ENCODE measurements at places on chromosomes 2 and 18.

- no peak for DNase-seq
These were observed 416.8 kb upstream of the HS6ST1 start for GRCh38 chr2:128735296-128735960.

GRCh38 chr2:130834931-130835765 lies 1.6 kb upstream of the ARHGEF4 start:
- no peak for DNase-seq

DNA sequence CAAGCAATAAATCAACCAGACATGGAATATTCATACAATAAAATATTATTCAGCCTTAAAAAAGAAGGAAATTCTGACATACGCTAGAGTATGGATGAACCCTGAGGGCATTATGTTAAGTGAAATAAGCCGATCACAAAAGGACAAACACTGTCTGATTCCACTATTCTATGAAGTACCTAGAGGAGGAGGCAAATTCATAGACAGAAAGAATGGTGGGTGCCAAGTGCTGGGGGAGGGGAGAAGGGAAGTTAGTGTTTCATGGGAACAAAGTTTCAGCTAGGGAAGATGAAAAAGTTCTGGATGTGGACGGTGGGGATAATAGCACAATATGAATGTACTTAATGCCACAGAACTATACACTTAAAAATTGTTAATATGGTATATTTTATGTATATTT lies 19.8 kb downstream of the SMAD7 start:
- DNase-seq = no peak

- no peak for DNase-seq
These were observed 59.3 kb upstream of the B3GNT7 start for GRCh38 chr2:231336236-231336635.

- DNase-seq = peak; percentile 28
These were observed 281.9 kb downstream of the SRBD1 start for GRCh38 chr2:45329045-45329677.

GRCh38 chr18:46405832-46406538 lies 251.0 kb downstream of the LOXHD1 start:
- DNase-seq = no peak

GRCh38 chr18:55269622-55270021 lies 310.4 kb upstream of the CCDC68 start:
- no peak for DNase-seq

DNA sequence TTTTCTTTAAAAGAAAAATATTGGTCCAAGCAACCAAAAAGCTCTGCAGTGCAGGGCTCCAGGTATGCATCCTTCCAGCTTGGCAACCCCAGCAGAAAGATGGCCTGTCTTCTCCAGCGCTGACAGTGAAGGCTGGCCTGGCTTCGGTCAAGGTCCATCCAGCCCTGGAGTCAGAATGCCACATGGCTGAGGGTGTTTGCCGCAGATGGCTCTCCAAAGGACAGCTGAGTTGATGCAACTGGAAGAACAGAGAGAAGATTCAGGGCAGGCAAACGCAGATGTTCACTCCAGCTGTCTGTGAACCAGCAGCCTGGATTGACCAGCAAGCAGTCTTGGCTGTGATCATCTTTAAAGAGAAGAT lies 51.4 kb downstream of the MARCO start:
- DNase-seq = no peak

GRCh38 chr2:240593703-240594451 lies 7.3 kb downstream of the CAPN10 start:
- DNase-seq = no peak

DNA sequence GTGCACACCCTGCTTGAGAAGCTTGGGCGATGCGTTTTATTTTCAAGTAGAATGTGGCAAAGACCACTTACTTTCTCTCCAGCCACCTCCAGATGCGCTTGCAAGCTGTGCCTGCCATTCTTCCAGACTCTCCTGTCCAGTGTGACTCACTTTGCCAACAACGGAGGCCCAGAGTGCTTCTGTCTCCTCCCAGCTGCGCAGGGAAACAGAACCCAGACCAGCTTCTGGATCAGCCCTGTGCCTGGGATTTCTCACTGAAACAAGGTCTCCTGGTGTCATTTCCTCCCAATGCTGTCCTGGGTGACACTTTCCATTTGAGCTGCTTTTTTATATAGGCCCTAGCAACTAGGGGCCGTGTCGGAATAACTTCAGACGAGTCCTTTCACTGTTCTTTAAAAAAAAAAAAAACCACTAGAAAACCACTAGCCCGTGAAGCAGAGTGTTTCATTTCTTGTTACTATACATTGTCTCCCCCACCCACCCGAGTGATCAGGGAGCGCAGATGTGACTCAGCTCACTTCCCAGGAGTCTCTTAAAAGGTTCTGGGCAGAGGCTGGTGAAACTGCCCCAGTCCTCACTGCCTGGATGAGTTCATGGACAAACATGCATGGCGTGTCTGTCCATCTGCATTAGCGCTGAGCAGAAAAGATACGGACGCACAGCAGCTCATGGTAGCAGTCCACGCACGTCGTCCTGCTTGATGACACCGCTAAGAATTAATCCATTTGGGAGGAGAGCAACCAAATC lies 25.3 kb upstream of the RPL31 start:
- no peak for DNase-seq

DNA sequence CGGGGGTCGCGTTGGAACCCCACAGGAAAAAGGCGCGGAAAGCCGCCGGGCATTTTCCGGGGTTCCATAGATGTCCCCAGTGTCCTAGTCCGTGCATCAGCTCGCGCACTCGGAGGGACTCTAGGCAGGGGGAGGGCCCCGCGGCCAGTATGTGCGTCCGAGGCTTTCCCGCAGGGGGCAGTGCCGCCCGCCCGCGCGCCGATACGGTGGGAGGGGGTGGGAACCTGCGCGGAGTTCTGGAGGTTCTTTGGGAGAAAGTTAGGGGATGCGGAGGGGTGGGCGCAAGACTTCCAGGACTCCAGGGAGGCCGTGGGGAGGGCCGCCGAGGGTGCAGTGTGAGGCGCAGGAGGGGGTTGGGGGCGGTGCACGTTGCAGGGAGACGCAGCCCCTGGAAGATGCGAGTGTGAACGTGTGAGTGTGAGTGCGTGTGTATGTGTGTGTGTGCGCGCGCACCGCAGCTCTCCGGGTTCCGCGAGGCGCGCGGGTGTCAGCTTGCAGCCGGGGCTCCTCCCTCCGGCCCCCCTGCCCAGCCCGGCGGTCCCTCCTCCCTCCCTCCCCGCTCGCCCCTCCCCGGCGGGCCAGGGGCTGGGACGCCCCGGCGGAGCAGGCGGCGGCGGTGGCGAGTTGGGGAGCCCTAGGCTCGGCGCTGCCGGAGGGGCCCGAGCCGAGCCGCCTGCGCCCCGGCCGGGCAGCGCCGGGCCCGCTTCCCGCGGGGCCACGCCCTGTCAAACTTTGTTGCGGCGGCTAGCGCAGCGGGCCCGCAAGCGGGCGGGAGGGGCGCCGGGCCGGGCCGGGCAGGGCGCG lies at the start of gene TCF7L1:
TSS of gene TCF7L1 (plus strand) at position 559 of the 804 bp plus-strand sequence. CDS start 293 bp downstream, outside the sequence.
- DNase-seq = peak; percentile 99

DNA sequence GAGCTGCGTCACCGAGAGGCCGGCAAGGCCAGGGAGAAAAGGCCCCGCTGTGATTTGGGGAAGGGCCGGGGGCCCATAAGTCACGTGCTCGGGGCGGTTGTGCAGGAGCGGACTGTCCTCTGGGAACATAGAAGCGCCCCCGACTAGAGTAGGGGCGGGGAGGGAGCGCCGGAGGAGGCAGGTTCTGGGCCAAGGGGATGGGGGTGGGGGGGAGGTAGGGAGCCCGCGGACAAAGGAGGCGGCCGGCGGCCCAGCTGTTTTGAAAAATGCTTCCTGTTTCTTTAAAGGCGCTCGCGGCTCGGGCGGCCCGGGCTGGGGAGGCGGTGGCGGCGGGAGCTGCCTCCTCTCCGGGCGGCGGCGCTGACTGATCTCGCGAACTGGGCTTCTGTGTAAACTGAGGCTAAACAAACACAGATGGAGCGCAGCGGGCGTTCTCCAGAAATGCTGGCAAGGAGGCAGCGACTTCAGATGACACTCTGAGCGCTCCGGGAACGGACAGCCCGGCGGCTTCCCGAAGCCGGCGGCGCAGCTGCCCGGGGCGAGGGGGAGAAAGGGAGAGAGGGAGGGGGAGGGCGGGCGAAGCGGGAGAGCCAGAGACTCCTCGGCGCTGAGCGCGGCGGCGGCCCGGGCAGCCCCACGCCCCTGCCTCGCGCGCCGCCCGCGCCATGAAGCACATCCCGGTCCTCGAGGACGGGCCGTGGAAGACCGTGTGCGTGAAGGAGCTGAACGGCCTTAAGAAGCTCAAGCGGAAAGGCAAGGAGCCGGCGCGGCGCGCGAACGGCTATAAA lies at the start of gene ATOH8:
TSS of gene ATOH8 (plus strand) at position 467 of the 788 bp plus-strand sequence. CDS start at position 666, 199 bp downstream.
- peak; percentile 88 for DNase-seq

- DNase-seq = no peak
These were observed 34.8 kb downstream of the USP34 start for GRCh38 chr2:61436092-61436491.

DNA sequence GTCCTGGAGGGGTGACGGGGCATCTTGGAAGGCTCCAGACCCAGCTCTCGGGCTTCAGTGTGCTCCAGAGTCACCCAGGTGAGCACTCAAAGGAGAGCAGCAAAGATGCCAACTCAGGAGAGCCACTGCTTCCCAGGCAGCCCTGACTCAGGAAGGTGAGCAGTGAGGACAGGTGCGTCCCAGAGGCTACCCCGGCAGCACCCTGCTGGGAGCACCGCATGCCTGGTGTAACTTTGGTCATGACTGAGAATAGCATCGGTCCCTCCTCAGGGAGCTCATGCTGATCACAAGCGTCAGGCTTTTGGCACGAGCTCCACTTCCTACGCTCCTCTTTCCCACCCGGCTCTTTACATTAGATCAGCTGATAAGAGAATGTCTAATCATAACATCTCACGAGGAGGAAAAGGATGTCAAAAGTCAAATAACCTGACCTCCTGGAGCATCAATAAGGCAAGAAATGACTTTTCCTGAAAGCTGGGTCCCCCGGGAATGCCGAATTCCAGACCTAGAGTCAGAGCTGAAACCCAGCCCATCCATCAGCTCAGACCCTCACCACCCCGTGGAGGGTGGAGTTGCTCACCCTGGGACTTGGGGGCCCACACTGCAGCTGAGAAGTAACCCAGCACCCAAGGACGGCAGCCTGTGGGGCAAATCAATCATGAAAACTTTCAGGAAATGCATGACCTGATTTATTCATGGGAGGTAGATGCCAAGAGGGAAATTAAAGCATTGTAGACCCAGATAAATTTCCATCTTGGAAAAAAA lies 248.8 kb downstream of the ACKR3 start:
- DNase-seq = no peak

DNA sequence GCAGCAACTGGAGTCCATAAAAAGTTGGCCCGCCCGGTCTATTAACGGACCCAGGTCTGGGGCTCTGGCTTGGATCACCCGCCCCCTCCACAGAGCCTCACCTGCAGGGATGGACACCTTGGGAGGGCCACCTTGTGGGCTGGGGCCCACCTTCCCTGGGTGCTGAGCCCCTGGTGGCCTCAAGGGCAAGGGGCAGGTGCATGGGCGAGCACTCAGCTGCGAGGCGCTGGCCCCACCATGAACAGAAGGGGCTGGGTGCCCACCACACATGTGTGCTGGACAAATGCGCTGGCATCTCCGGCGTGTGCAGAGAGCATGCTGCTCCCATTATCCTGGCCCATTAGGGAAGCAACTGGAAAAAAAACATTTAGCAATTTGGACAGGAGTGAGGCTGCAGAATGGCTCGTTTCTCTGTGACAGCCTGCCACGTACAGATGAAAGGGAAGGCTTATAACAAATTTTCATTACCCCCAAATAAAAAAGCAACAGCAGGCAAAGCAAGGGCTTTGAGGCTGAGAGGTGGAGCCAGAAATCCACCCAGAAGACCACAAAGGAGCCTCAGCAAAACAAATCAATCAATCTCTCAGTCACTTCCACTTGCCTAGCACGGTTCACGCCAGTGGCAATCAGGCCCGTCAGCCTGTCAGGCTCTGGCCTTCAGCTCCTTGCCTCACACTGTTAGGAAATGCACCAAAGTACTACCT lies 253.1 kb upstream of the ZNF521 start:
- DNase-seq = no peak

DNA sequence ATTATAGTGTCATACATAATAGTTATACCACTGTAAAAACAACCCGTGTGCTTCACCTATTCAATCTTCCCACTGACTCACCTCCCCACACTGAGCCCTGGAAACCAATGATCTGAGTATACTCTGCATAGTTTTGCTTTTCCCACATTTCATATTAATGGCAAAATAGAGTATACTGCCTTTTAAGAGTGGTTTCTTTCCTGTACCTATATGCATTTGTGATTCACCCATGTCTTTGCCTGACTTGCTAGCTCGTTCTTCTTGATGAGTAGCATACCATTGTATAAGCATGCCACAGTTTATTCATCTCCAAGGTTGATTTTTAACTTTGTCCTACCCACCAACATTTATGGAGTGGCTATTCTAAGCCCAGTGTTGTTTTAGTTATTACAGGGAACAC lies 686.4 kb downstream of the PLCL1 start:
- DNase-seq = no peak

- DNase-seq = no peak
These were observed 137.1 kb upstream of the GAREM1 start for GRCh38 chr18:32607816-32608215.

GRCh38 chr2:8648441-8649213 lies 33.2 kb upstream of the ID2 start:
- no peak for DNase-seq

DNA sequence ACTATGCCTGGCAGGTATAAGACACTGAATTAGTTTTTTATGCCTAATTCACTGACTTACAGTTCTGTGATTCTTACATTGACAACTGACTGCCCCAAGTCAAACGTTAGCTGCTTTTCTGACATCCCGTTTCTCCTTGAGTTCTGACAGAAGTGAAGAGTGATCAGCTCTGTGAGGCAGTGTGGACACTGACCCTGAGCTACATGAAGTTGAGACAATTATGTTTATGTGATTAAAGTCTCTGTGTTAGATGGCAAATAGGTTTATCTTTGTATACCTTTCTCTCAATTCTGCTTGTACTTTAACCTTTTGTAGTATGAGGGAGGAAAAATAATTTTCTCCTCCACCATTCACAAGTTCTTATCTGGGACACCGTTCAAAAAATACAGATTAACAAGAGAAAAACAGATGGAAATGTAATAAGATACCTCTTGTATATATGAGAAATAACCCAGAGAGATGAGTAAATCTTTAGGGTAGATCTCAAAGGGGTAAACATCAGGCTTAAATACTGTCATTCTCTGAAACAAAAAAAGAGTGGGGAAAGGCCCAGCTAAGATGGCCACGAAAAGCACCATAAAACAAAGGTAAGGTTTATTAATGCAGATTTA lies 85.4 kb upstream of the B3GNT2 start:
- DNase-seq = no peak

GRCh38 chr2:40315683-40316082 lies 136.2 kb downstream of the SLC8A1 start:
- no peak for DNase-seq

DNA sequence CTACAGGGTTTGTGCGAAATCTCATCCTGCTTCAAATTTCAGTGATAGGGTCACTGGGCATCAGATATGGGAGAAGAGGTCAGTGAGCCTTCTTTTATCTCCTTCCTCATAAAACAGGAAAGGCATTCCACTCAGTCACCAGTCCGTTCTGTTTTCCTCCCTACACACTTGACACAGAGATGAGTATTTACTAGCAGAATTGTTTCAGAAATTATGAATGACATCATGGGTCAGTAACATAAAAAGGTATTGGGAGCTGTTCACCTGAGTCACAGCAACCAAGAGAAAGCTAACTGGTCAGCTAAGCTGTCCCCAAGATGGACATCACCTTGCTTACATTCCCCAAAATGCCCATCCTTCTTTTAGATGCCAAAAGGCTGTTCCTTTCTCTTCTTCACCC lies 96.3 kb downstream of the ACVR1 start:
- no peak for DNase-seq

Data from iPS-NIHi11 (cell line).